Femur (tissue), 1 donor: ENCODE measurements at places on chromosomes 11 and 22.

DNA sequence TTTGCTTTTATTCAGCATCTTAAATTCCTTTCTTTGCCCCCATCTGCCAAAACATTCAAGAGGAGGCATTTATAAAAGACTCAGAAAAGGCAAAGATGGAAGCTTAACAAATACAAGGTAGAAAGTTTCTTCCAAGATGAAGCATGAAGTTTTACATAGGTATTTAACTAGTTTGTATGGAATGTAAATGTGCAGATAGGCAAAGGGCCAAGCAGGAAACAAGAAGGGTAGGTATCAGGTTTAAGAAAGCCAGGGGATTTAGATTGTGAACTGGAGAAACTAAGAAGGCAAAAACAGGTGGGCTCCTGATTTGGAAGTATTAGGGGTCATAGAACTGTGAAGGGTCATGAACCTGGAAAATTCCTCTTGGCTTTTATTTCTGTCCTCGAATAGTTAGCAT, 62.6 kb downstream of the PPP2R1B start:
- no peak for DNase-seq

DNA sequence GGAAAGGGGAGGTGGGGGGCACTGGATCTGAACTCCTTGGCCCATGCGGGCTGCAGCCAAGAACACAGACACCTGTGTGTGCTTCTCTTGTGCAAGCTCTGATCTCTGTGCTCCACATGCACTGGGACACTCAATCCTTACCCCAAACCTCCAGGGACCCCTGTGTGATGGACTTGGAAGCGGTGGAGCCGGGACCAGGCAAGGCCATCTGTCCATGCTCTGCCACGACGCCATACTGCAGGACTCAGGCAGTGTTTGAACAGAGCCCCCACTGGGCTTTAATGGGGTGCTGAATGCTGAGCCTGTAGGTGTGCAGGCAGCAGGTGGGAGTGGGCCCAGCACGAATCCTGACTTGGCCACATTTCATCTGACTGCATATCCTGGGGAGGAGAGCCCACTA, 23.4 kb downstream of the PPM1F start:
- DNase-seq: no peak

GRCh38 chr11:126194121-126194543, 17.3 kb downstream of the RPUSD4 start:
- peak; percentile 68 for DNase-seq

- no peak for DNase-seq
Observed at GRCh38 chr22:42958937-42959336, 56.0 kb downstream of the PACSIN2 start.
